Left cardiac atrium (tissue), 4 donors: ENCODE measurements at places on chromosomes 3 and 15.

DNA sequence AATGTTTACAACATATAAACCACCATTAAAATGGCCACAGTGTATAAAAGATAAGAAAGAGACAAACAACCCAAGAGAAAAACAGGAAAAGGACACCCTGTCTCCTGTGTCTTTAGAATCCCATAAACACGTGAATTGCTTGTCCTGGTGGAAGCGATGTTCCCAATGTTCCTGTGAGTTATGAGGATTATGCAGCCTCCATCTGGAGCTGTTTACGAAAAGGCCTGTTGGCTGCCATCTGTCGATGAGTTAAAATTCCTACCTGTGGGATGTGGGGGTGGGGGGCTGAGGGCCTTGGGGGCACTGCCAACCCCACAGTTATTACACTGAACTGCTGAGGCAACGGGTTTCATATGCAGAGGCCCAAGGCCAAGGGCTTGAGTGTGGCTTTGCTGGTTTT, 13.6 kb downstream of the NISCH start:
- peak; percentile 5 for DNase-seq

DNA sequence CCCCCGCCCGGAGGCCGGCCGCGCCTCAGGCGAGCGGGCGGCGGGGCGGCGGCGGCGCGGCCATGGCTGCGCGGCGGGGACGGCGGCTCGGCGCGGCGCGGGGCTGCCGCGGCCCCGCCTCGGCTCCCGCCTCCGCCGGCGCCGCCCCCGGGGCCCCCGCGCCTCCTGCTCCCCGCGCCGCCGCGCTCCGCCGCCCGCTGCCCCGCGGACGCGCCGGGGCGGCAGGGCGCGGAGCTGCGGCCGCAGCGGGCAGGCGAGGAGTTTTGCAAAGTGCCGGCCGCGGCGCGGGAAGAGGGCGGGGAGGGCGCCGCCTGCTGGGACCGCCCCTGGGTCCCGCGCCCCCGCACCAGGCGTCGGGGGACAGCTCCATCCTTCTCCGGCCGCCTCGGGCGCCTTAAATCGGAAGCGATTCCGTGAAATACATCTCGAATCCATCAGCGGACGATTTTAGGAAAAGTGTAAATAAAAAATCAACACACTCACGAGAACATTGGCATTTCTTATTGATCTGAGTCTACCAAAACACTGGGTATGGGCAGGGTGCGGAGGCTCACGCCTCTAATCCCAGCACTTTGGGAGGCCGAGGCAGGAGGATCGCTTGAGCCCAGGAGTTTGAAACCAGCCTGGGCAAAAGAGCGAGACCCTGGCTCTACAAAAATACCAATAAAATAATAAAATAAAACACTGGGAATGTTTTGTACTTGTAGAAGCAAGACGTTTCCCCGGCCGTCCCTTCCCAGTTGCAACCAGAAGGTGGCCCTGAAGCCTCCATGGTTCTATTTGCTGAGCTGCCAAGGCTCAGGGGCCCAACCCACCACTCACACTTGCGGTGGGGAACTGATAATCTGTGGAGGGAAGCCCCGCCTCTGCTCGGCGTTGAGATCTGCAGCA, 136.9 kb downstream of the NUP210 start:
- no peak for DNase-seq

DNA sequence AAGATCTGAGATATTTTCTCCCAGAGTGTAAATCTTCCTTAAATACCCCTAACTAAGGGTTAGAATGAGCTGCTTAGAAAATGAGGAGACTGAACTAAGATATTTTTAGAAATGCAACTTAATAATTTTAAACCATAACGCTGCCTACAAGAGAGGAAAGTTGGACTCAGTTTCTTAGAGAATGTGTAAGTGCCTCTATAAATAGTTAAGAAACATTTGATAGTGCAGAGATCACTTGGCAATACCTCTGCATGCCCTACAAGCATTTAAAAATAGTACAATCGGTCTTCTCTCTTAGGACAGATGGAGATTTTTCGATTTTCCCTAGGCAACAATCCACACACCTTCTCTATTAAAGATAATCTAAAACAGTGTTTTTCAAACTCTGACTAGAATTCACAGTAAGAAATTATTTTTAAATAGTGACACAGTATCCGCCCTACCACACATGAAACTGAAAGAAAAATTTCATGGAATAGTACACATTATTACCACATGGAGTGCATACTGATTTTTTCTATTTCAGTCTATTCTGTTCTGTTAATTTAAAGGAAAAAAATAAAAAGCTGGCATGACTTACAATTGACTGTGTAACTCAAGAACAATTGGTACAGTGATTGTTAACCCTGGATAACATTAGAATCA, 83.2 kb downstream of the GADL1 start:
- no peak for DNase-seq

GRCh38 chr15:78695854-78696253, 54.8 kb upstream of the CHRNB4 start:
- no peak for DNase-seq

DNA sequence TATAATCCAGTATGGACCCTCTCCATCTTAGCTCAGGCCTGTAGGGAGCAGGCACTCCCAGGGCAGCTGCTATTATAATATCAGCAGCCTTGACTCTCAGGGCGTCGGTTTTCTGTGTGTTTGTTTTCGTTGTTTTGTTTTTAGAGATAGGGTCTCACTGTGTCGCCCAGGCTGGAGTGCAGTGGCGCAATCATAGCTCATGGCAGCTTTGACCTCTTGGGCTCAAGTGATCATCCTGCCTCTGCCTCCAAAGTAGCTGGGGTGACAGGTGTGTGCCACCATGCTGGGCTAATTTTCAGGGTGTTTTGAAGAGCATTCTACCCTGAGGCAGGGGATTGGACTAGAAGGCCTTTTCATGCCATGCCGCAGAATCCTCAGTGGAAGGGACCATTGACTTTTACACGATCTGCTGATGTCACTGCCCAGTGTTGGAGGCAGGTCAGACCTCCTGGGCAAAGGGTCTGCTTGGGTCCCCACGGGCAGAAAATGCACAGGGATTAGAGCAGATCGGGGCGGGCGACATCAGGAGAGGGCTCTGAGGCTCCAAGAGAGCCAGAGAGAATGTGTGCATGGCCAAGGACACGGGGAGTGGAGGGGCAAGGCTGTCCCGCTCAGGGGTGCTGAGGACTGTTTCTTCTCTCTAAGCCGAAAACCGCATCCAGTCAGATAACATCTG, 7.8 kb downstream of the MELTF start:
- no peak for DNase-seq

DNA sequence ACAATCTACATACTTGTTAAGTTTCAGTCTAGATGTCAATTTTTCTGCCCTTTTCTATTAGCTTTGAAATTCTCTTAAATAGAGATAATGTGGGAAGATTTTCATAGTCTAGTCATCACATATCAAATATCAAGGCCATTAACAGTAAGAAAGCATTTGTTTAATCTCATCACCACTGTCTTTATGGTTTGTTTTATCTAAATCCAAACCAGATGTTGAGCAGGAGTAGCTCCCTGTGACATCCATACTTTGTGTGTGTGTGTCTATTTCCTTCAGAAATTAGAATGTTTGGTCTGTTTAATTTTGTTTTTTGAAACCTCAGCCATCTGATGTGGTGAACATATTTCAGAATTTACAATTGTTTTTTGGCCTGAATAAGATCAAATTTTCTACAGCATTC, 23.1 kb upstream of the GOLGA8B start:
- no peak for DNase-seq

- peak; percentile 31 for DNase-seq
Measured at GRCh38 chr3:159260049-159260662, 458.3 kb downstream of the MFSD1 start.

DNA sequence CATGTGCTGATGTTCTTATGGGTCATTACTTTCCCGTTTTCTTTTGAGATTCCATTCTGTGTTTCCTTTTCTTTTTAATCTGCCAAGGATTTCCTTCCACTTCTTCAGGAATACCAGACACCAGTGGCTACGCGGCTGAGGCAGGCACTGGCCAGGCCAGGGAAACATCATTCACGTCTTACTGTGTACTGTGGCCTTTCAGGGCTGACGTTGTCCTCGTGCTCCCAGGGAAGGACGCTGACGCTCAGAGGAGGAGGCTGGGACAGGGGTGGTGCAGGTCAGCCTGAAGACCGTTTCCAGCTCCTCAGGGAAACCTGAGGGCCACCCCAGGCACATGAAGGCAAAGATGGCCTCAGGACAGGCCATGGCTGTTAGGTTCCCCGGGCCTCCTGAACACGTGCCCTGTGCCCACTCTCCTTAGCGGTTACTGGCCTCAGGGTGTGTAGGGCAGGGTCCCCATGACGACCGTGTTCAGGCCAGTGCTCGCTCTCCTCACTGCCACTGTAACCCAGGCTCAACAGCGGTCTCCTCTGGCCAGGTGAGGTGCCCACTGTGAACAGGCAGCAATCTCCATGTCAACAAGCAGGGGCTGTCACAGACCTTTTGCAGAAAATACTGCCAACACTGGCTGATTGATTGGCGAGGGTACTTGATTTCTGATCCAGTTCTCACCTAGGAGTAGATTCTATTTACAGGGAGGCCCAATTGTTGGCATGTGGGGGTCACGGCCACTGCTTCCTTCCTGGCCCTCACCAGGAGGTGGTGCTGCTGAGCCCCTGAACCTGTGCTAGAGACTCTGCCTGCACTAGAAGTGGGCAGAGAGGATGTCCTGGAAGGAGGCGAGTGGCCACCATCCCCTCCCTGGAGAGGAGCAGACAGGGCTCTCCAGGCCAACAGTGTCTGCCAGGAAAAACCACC, 169.5 kb downstream of the ATP10A start:
- no peak for DNase-seq

- DNase-seq = peak; percentile 52
Measured at GRCh38 chr3:73622091-73622805, 2.5 kb downstream of the PDZRN3 start.

- no peak for DNase-seq
Measured at GRCh38 chr3:148203297-148204010, 494.2 kb upstream of the AGTR1 start.

DNA sequence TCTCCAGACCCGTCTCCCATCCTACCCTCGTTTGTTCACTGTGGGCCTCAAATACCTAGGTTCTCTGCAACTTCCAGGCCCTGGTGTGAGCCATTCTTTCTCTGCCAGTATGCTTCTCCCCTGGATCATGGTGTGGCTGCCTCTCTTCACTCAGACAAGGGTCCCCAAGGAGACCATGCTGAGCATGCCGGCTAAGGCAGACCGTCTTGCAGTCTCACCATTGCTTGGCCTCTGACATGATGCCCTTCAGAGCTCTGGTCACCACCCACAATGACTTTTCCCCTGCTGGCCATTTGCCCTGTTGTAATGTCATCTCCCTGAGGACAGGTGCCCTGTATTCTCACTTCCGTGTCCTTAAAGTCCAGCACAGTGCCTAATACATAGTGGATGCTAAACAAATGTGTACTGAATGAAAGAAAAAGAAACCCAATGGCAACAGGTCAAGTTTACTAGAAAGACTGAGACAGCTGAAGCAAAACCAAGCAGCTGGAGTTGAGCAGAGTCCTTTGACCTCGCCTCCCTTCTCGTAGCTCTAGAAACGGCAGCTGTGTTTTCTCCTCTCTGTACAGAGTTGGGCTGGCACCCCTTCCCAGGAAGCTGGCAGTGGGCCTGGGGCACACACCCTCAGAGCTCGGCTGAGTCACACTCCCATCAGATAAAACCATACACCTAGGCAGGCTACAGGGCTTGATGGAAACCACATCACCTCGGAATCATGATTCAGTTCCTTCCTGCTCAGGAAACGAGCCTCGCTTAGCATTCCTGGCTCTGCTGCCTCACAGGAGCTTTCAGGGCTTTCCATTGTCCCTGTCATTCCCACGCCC, 8.6 kb downstream of the TLR9 start:
- peak; percentile 81 for DNase-seq

GRCh38 chr3:163601426-163601825, 1476.9 kb downstream of the SI start:
- no peak for DNase-seq

DNA sequence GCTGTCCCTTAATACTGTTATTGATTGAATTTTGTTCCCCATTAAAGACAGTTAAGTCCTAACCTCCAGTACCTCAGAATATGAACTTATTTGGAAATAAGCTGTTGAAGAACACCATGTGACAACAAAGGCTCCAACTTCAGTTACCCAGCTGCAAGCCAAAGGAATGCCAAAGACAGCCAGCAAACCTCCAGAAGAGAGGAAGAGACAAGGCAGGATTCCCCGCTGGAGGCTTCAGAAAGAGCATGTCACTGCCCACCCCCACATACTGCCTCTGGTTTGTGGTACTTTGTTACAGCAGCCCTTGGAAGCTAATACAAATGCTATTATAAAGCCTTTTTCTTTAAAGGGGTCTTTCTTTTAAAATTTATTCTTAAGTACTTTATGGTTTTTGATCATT, 18.4 kb upstream of the NEK10 start:
- no peak for DNase-seq

GRCh38 chr3:10292505-10293419, at the start of gene GHRL:
Gene GHRL, minus strand, starts transcription at chr3:10292947. Its CDS starts 2,767 bp downstream, at chr3:10290180.
- no peak for DNase-seq

GRCh38 chr15:80325206-80325605, 73.2 kb upstream of the CTXND1 start:
- no peak for DNase-seq

GRCh38 chr15:73812806-73813465, 59.8 kb upstream of the INSYN1 start:
- no peak for DNase-seq

DNA sequence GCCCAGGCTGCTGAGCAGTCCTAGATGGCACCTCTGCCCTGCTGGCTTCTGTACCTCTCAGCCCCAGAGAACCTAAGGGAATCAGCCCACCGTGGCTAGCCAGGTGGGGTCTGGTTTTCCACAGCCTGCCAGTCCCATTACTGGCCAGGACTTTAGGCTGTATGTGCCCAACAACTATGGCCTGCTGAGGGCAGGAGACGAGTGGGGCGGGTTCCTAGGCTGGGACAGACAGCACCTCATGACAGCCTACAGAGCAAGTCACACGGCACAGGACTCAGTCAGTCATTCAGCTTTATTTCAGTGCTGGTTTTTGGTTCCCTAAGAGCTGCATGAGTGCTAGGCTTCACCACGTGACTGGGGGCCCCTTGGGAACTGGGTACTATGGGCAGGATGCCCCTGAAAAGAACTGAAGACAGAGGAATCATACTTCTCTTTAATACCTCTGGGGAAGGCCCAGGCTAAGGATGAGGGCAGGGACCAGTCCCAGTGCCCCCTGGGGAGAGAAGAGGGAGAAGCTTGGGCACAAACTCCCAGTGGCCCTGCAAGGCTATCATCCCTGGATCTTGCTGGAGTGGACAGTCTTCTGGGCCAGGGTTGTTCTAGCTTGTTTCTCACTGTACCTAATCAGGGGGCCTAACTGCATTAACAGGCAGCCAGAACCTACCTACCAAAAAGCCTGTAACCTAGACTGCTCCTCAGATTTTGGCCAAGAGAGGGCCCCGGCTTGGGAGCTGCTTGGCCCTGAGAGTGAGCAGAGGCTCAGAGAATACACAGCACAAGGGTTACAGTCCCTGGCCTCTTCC, 14.8 kb downstream of the CLK3 start:
- no peak for DNase-seq

- DNase-seq = no peak
Measured at GRCh38 chr15:77771616-77772015, 138.9 kb upstream of the LINGO1 start.

DNA sequence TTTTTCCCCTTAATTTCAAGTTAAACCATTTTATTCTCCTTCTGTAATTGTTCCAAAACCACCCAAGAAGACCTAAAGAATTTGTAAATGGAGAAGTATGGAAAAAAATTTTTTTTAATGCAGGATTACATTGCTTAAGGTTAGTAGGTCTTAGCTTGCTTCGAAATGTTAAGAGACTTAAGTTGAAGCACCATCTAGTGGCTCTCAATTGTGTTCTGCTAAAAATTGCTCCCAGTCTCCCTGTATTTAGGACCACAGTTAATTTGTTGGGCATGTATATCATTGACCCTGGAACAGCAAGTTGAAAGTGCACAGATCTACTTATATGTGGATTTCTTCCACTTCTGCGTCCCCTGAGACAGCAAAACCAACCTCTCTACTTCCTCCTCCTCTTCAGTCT, 32.4 kb downstream of the CD200R1L start:
- DNase-seq = no peak
